ENCODE measurements at places on chromosomes 4 and X.

DNA sequence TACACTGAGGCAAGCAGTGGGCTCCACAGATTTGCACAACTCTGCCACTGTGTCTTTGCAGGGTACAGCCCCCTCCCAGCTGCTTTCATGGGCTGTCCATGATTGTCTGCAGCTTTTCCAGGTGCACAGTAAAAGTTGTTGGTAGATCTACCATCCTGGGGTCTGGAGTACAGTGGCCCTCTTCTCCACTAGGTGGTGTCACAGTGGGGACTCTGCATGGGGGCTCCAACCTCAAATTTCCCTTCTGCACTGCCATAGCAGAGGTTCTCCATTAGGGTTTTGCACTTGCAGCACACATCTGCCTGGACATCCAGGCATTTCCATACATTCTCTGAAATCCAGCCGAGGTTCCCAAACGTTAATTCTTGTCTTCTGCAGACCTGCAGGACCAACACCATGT, 1002.3 kb downstream of the FAM133A start:
- DNase-seq, result no peak

- DNase-seq, result no peak
These were observed 22.2 kb downstream of the CYBB start for GRCh38 chrX:37802028-37802427.

DNA sequence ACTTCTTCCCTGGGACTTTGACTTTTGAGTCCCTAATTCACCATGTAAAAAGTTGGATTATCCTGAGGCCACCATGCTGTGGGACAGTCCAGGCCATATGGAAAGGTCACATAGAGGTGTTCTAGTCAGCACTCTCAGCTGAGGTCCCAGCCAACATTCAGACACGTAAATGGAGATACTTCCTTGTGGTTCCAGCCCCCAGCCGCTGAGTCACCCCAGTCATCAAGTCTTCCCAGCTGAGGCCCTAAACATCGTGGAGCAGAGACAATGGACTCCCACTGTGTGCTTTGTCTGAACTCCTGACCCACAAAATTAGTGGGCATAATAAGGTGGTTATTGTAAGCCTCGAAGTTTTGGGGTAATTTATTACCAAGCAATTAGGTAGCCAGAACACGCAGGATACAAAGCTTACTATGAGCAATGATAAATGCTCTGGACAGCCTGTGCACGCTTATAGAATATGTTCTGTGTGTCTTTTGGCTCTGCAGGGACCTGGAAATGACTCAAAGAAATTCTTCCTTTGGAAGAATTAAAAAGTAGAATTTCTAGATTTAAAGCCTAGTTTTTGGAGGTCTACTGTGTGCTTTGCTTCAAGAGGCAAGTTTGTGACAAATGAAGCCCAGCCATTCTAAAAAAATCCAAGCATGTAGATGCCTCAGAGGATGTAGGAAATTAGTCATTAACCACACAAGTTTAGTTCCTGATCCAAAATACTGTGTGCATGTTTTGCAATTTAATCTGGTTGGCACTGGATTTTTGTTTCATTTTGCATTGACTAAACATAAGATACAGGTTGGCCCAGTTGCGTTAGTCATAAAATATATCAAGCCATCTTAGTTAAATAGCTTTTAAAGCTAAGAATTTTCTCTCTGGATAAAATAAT, 33.2 kb upstream of the SLC9A7 start:
- DNase-seq, result peak; percentile 8

DNA sequence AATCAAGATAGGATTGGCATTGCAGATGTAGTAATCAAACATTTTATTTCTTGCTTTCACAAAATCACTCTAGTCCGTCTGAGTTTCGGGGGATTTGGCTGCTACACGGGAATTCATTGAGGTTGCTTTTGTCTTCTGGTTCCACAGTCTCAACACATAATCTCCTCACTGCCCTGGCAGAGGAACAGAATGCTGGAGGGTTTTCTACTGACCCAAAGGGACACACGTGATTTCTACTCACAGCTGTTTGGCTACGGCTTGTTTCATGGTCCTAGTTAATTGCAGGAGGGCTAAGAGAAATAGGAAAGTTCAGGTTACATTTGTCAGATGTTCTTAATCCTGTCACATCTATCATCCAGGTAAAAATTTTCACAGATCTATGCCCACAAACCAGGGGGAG, 1811.6 kb downstream of the ARAP2 start:
- DNase-seq, result no peak

GRCh38 chrX:129823522-129823921, 20.2 kb downstream of the ZDHHC9 start:
- no peak for DNase-seq

DNA sequence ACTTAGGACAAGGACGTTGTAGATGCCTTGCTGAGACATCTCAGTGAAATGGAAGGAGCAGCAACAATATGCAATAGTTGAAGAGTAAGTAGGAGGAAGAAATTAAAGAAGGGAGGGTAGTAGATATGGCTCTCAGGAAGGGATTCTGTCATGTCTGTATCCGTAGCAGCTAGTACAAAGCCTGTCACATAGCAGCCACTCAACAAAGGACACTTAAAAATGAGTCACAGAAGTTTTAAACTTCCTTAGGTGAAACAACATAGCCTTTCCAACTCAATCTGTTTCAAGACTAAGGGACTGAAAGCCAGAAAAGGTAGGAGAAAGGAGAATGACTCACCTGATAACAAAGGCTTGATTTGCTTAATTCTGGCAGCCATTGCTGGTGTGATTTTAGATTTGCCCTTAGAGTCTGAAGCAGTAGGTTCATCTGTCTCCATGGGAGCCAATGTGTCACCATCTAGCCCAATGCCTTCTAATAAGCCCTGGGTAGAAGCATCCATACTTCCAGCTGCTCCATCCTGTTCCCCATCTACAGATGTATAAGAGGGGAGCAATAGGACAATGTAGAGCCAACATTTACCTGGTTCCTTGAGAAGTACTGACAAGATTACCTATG, 86.6 kb downstream of the HUWE1 start:
- DNase-seq, result no peak

DNA sequence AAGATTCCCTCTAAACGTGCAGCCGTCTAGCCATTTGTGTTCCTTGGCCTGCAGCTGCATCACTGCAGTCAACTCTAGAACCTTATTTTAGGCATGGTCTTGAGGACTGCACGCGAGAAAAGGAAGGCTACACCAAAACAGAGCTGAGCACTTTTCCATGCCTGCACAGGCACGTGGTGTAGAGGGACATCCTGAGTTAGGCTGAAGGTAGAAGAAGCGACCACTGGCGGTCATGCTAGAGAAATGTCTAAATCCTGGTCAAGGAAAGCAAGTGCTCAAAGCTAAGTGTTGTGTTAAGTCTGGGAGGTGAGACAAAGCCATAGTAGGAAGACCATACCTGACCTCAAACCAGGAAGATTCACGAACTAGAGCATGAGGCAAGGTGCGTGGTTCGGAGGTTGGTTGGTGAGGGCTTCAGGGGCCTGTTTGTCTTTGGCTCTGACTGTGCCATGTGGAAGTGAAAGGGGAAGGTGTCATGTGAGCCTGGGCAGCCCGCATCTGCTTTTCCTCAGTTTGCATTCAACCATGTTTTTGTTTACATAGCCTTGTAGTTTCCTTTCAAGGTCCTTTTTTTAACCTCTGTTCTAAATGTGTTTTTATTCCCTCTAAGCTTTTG, 203.8 kb downstream of the AASDH start:
- no peak for DNase-seq

DNA sequence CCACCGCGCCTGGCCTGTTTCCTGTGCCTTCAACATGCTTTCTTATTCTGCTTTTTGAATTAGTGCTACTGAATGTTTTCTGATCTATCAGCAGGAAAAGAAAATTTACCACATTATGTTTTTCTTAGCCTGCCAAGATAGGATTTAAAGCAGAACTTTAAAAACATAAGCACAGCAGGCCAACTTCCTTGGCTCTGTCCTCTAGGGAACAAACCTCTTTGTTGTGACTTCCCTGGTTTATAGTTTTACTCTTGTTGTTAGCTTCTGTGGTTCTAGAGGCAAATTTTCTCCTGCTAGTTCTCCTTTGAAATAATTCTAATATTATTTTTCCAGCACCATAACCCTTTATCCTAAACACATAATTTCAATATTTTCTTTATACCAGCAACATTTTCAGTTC, 605.1 kb downstream of the ADGRL3 start:
- DNase-seq, result no peak

DNA sequence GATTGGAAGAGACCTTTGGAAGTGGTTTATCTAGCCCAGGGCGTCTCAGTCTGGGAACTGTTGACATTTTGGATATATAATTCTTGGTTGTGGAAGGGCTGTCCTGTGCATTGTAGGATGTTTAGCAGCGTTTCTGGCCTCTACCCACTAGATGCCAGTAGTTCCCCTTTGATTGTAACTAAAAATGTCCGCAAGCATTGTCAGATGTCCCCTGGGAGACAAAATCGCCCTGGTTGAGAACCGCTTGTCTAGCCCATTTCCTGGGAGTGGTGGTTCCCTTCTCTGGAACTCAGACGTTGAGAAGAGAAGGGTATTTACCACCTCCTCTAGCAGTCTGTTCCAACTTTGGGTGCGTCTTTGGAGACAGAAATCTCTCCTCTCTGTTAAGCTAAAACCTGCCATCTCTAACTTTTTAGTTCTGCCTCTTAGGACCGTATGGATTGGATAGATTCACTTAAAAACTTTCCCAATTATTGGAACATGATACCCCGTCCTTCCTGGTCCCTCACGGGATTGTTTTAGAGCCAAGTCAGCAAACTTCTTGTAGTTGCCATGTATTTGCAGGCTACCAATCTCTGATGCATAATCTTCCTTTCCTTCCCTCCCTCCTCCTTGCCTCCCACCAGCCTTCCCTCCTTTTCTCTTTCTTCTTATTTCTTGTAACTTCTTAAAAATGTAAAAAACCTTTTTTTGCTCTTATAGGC, 13.9 kb downstream of the TMEM165 start:
- DNase-seq, result peak; percentile 46

DNA sequence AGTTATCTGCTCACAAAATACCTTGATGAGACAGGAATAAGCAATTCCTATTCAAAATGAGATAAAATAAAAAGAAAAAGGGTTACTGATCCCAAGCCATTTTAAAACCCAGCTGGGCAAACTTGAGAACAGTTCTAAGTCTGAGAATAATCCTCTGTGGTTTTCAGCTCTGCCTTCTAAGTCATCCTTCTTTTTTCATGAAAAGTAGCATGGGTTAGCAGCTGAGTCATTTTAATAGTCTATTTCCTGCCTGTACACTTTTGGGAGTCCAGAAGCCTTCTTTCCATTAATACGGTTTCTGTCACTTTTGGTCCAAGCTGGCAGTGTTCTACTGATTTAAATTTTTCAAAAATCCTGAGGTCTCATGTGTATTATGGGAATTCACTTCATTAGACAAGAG, 374.3 kb downstream of the IQCM start:
- DNase-seq, result no peak
